ENCODE measurements at places on chromosomes 12 and 14. TPM values are rescaled to one million over a fixed set of nuclear protein-coding genes. Genes with fewer than 3 reads are reported as not detected.
A peak's percentile ranks its signal among the peaks of the same experiment; 100 is the strongest.

- DNase-seq, result no peak
Measured at GRCh38 chr14:41022932-41023331, 583.7 kb upstream of the LRFN5 start.

GRCh38 chr14:105419195-105420091, at the start of gene MTA1:
Gene MTA1, plus strand, starts transcription at chr14:105419827. Its CDS starts 209 bp downstream, at chr14:105420036.
- DNase-seq, result peak; percentile 83

DNA sequence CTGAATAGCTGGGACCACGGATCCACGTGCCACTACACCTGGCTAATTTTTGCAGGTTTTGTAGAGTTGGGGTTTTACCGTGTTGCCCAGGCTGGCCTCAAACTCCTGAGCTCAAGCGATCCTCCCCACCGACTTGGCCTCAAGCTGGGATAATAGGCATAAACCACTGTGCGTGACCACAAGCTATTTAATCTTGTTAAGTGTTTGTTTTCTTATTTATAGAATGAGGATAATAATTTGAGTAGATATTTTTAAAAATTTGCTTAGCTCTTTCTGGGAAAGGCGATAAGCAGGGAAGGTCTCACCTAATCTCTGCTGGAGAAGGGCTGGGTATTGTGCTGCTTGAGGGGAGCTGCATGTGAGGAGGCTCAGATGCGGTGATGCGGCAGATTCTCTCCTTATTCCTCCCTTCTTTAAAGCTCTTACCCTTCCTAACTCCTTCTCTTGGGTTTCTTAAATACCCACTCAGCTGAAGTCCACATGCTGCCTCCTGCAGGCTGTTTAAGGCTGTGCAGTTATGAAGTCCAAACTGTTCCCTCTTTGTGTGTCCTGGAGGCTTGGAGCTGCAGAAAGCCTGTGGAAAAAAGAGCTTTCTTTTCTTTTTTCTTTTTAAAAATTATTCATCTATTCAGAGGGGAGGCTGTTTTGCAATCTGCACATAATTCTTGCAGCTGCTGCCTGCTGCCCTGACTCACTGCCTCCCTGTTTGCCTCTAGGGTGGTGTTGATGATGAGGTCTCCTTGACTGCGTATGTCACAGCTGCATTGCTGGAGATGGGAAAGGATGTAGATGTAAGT, 37.9 kb downstream of the A2ML1 start:
- peak; percentile 72 for DNase-seq

GRCh38 chr12:89481213-89481914, 43.2 kb downstream of the GALNT4 start:
- no peak for DNase-seq

- no peak for DNase-seq
Measured at GRCh38 chr12:81274637-81275529, 197.0 kb downstream of the ACSS3 start.

DNA sequence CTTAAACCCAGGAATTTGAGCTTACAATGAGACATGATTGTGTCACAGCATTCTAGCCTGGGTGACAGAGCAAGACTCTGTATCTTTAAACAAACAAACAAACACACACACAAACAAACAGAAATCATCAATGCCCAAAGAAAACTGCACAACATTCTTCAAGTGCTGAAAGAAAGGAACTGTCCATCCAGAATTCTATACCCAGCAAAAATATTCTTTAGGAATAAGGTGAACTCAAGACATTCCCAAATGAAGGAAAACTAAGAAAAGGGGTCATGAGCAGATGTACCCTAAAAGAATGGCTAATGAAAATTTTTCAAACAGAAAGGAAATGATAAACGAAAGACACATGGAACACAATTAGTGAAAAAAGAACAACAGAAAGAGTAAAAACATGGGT, 22.3 kb upstream of the RNF212B start:
- no peak for DNase-seq

GRCh38 chr14:56004786-56005185, 113.4 kb upstream of the PELI2 start:
- peak; percentile 44 for DNase-seq

DNA sequence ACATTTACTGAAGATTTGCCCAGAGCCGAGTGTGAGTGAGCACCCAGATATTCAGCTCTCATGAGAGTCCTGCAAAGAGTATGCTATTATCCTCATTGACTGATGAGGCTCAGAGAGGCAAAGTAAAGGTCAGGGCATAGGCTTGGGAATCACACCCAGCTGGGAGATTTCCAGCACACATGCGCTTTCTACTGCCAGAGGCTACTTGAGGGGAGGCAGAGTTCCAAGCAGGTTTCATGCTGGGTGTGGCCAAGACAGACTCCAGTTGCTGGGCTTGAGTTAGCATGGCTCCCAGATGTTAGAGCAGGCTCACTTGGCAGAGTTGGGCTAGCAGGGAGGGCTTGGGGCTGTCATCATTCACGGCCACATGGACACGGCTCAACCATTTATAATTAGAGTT, 14.4 kb upstream of the FAM181A start:
- no peak for DNase-seq

DNA sequence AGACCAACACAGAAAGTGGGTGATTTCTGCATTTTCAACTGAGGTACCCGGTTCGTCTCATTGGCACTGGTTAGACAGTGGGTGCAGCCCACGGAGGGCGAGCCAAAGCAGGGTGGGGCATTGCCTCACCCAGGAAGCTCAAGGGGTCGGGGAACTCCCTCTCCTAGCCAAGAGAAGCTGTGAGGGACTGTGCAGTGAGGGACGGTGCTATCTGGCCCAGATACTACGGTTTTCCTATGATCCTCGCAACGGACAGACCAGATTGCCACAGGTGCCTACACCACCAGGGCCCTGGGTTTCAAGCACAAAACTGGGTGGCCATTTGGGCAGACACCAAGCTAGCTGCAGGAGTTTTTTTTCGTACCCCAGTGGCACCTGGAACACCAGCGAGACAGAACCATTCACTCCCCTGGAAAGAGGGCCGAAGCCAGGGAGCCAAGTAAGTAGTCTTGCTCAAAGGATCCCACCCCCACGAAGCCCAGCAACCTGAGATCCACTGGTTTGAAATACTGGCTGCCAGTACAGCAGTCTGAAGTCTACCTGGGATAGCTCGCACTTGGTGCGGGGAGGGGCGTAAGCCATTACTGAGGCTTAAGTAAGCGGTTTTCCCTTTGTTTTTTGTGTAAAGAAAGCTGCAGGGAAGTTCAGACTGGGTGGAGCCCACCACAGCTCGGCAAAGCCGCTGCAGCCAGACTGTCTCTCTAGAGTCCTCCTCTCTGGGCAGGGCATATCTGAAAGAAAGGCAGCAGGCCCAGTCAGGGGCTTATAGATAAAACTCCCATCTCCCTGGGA, 25.5 kb upstream of the NAA30 start:
- peak; percentile 84 for DNase-seq

GRCh38 chr14:61836184-61836583, 74.0 kb downstream of the SNAPC1 start:
- no peak for DNase-seq

DNA sequence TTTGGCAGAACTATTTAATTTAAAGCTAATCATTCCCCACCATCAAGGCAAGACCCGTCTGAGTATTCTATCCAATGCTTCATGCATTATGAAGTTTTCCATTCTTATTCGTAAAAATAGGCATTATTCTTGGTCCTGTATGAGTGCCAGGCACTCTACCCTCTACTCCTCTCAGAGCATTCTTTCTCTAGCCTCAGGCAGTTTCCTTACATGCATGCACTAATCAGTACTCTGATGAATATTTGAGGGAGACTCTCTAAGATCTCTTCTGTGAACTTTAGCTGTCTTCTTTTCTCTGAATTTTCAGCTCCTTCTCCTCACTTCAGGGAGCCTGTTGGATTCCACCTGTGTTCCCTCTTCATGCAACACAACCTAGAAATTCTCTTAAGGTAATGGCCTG, 334.7 kb downstream of the RAD51B start:
- DNase-seq, result no peak

DNA sequence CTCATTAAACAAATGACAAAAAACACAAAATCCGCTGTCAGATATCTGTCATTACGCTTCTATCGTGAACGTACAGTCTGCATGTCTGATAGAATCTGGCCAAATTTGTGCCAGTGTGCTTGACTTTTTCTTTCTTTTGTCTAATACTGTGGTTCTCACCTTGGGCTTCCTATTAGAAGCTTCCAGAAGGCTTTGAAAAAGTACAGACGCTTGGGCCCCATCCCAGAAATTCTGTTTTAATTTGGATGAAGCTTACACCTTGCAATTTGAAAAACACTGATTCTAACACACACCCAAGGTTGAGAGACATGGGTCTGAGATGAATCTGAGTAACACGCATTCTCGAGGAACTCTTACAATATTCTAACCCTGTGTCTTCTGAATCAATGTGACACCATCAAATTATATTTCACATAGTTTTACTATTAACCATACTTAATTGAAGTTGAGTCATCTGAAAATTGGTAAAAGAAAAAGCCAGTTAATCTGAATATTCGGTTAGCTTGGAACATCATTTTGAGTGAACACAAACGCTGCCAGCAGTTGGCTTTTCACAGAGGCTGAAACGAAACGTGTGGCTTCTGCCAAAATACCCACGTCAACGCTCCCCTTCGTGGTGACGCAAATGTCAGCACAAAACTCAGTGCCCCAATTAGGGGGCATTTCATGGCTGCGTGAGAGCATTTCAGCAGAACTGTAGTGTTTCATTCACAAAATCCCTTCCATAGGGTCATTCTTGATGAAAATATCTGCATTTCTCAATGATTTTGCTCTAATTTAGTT, 420.5 kb downstream of the TMEM132D start:
- DNase-seq, result no peak

- DNase-seq, result no peak
Measured at GRCh38 chr14:88422047-88422446, 36.6 kb downstream of the SPATA7 start.

- no peak for DNase-seq
Measured at GRCh38 chr12:84329938-84330337, 582.7 kb downstream of the SLC6A15 start.

DNA sequence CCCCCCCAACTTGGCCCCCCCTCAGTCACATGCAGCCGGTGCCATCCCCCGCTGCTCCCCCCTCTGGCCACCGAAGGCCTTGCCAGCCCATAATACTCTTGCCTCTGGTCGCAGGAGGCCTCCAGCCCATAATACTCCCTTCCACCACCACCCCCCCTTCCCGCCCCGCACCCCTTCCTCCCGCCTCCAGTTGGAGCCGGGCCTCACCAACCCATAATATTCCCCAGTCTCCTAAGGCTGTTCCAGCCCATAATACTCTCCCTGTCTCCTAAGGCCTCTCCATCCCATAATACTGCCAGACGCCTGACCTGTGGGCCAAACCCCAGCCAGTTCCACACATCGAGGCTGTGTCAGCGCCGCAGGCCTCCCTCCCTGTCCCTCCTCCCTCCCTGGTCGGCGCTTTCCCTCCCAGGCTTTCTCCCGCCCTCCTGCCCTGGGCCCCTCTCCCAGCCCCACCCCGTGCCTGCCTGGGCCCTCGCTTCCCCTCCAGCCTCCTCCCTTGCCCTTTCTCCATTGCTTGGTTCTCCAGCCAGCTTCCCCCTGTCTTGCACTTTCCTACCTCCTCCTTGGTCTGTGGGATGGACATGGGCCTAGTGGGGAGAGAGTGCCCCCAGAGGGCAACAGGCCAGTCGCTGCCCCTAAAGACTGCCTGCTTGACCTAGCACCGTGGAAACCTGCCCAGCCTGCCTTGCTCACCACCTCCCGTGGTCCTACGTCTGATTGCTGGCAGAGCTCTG, 6.8 kb upstream of the CHD4 start:
- DNase-seq, result peak; percentile 96

- DNase-seq, result no peak
Measured at GRCh38 chr14:99663386-99664057, 18.6 kb downstream of the HHIPL1 start.

GRCh38 chr14:95098984-95099599, 58.2 kb downstream of the DICER1 start:
- peak; percentile 86 for DNase-seq

GRCh38 chr12:124720681-124721500, 142.8 kb downstream of the SCARB1 start:
- DNase-seq, result no peak

- no peak for DNase-seq
Measured at GRCh38 chr14:104519721-104520120, 59.8 kb upstream of the C14orf180 start.

GRCh38 chr12:53048780-53049401, 974 bp upstream of the TNS2 start:
- peak; percentile 71 for DNase-seq

GRCh38 chr14:54567639-54568561, 972 bp downstream of the SAMD4A start:
- DNase-seq, result peak; percentile 85

DNA sequence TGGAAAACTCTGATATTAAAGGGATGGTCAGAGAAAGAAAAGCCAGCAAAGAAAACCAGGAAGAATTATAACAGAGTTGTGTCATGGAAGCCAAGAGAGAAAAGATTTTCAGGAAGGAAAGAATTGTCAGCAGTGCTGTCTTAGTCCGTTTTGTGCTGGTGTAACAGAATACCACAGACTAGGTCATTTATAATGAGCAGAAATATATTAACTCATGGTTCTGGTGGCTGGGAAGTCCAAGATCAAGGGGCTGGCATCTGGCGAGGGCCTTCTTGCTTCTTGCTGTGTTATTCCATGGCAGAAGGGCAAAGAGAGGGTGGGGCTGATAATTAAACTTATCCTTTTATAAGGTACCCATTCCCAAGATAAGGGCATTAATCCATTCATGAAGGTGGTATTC, 6.4 kb upstream of the INHBE start:
- DNase-seq, result no peak

GRCh38 chr12:78406213-78406612, 458.4 kb upstream of the SYT1 start:
- DNase-seq, result no peak

DNA sequence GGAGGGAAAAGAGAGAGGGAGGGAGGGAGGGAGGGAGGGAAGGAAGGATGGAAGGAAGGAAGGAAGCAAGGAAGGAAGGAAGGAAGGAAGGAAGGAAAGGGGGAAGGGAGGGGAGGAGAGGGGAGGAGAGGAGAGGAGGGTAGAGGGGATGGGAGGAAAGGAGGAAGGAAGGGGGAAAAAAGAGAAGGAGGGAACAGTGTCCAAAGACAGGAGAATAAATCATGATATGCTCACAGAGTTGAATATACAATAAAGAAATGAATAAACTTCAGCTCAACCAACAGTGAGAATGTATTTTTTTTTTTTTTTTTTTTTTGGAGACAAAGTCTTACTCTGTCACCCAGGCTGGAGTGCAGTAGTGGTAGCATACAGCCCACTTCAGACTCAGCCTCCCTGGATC, 4.0 kb downstream of the OR6J1 start:
- DNase-seq, result no peak

TMEM19 gene
- total RNA-seq, result 9.3 TPM

CYP46A1 gene
- total RNA-seq, result 0.77 TPM

HOXC10 gene
- not detected for total RNA-seq

KRT84 gene
- not detected for total RNA-seq

SLC6A15 gene
- 15.1 TPM for total RNA-seq

PTPRQ gene
- 0.07 TPM for total RNA-seq

CD27 gene
- total RNA-seq, result 0.43 TPM

CHD8 gene
- total RNA-seq, result 81.1 TPM

CPNE6 gene
- total RNA-seq, result not detected

PTGER2 gene
- total RNA-seq, result not detected

ANGEL1 gene
- 28.7 TPM for total RNA-seq

ARHGEF25 gene
- total RNA-seq, result 17.3 TPM

ERBB3 gene
- 8.8 TPM for total RNA-seq

All from neural progenitor cell (in vitro differentiated cells).